ENCODE measurements at places on chromosomes 1 and 21.
A peak's percentile ranks its signal among the peaks of the same experiment; 100 is the strongest.

GRCh38 chr1:197838836-197839235, 63.6 kb upstream of the DENND1B start:
- DNase-seq, result no peak

DNA sequence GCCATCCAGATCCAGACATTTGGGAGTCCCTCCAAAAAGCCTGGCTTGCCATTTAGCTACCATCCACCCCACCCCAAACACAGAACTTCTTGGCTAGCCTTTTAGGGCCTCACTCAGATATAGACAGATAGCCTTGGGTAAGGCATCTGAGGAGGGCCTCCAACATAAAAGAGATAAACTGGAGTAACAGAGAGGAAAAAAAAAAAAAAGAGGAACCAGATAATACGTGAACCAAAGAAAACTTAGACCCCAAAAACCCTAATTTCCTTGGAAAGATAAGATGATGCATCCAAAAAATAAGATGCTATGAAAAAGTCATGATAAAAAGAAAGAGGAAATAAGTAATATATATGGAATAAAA, 19.8 kb upstream of the LSS start:
- DNase-seq, result no peak

GRCh38 chr1:183304440-183305107, 113.6 kb downstream of the NMNAT2 start:
- no peak for DNase-seq

- DNase-seq, result no peak
Measured at GRCh38 chr1:93723733-93724270, 42.2 kb upstream of the BCAR3 start.

GRCh38 chr1:154940213-154940560, 3.7 kb upstream of the PMVK start:
- no peak for DNase-seq

- peak; percentile 27 for DNase-seq
Measured at GRCh38 chr1:244962130-244962529, 97.8 kb upstream of the HNRNPU start.

GRCh38 chr1:54768093-54768492, 3.8 kb upstream of the PARS2 start:
- peak; percentile 15 for DNase-seq
